AG09309 (cell line): ENCODE measurements at places on chromosomes 6 and 20.
A peak's percentile ranks its signal among the peaks of the same experiment; 100 is the strongest.

DNA sequence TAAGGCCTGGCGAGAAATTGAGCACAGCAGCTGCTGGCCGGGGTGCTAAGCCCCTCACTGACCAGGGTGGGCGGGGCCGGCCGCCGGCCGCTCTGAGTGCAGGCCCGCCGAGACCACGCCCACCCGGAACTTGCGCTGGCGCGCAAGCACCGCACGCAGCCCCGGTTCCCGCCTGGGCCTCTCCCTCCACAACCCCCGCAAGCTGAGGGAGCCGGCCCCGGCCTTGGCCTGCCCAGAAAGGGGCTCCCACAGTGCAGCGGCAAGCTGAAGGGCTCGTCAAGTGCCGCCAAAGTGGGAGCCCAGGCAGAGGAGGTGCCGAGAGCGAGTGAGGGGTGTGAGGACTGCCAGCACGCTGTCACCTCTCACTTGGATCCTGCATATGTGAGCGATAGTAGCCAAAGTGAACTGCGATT is 251.2 kb downstream of the GJA1 start:
- DNase-seq: no peak

- DNase-seq: no peak
These were observed 56.0 kb downstream of the OTOR start for GRCh38 chr20:16803965-16804792.

- no peak for DNase-seq
These were observed 309.4 kb upstream of the RNF24 start for GRCh38 chr20:4324611-4325243.

DNA sequence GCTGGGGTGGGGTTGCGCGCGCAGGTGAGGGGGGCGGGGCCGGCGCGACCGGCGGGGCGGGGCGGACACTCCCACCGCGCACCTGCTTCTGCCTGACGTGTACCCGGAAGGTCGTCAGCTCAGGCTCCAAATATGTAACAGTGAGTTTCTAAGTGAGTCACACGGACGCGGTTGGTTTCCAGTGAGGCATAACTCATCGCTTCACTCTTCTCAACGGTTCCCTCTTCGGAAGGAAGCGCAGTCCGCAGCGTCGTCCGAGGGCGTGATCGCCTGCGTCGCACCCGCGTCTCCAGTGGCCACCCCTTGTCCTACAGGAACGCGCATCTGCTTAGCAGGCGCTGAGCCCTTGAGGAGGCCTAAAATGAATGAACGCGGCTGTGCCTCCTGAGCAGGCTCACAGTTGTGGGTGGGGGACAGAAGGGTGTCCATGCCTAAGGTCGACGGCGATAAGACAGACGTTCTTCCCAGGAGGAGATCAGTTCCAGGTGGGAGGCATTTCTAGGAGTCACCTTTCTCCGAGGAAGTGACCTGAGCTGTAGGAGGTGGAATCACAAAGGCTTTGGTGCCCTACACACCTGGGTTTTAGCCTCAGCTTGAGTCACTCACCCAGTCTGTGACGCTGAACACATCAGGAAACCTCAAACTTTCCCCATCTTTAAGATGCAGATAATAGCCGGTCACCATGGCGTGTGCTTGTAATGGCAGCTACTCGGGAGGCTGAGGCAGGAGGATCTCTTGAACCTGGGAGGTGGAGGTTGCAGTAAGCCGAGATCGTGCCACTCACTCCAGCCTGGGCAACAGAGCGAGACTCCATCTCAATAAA is 50.9 kb upstream of the EZR start:
- DNase-seq: no peak

GRCh38 chr6:156933201-156934068 is 156.3 kb downstream of the ARID1B start:
- no peak for DNase-seq

DNA sequence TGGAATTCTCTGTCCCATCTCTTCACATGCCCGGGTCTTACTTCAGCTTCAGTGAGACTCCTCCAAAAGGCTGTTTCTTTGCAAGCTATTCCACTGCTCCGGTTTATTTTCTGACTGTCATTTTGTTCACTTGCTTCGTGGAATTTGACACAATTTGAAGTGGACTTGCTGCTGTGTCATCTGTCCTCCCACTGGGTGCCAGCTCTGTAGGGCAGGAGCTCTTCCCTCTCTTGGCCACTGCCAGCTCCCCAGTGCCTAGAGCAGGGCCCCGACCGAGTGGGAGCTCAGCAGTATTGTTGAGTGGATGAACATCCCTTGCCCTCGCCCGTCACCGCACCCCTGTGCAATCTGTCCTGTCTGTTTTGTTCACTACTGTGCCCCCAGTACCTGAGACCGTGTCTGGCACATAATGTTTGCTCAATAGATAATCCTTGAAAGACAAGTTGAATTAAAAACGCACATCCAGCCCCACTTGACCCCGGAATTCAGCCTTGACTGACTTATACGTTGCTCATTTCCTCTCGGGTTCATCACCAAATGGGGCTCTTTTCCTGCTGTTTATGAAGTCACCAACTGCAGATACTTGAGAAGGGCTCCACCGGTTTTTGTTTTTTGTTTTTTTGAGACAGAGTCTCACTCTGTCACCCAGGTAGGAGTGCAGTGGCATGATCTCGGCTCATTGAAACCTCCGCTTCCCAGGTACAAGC is 170.3 kb upstream of the KCNG1 start:
- no peak for DNase-seq

- DNase-seq: no peak
These were observed 318.7 kb downstream of the SOX4 start for GRCh38 chr6:21912151-21912832.

GRCh38 chr6:30883685-30884520 is at the start of gene DDR1:
DDR1 (plus strand) TSS chr6:30884519; CDS start chr6:30888730, 4,211 bp downstream.
- no peak for DNase-seq

GRCh38 chr6:127198549-127198948 is 68.1 kb upstream of the RNF146 start:
- no peak for DNase-seq

- no peak for DNase-seq
These were observed 1.9 kb downstream of the GRM4 start for GRCh38 chr6:34143884-34144580.

GRCh38 chr6:3341467-3341866 is 82.7 kb downstream of the PSMG4 start:
- DNase-seq: peak; percentile 77

GRCh38 chr6:131382631-131383030 is 190.4 kb upstream of the ARG1 start:
- no peak for DNase-seq

- DNase-seq: peak; percentile 28
These were observed 52.4 kb upstream of the RNF24 start for GRCh38 chr20:4067600-4068261.
